ENCODE measurements at places on chromosomes 3 and 15.
A peak's percentile ranks its signal among the peaks of the same experiment; 100 is the strongest.

DNA sequence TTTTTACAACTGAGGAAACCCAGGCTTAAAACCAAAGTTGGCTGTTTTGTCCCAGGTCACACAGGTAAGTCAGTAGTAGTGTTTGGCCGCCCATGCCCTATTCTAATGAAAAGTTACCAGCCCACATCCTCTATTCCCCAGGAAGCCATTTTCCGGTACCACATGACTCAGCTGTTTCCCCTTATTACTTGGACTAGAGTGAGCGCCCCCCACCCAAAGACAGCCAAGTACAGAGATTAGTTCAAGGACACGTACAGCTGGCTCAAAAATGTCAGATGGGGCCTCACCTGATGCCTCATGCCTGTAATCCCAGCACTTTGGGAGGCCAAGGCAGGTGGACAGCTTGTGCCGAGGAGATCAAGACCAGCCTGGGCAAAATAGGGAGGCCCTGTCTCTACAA lies 8.5 kb upstream of the KLHL6 start:
- DNase-seq = no peak

DNA sequence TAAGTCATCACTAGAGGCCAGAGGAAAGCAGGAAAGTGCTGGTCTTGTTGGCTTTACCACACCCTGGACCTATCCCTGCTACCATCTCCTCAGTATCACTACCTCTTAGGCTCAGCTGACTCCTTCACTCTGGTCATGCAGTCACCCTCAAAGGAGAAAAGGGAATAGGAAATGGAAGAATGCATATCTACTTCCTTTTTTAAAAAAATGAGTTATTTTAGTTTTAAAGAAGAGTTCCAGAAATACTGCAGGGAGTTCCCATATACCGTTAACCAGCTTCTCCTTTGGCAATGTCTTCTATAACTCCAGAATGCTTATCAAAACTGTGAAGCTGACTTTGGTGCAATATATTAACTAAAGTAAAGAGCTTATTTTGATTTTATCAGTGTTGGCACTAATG lies 688.6 kb downstream of the DIPK2A start:
- DNase-seq = no peak

- peak; percentile 47 for DNase-seq
Observed at GRCh38 chr3:193805448-193805847, 212.4 kb downstream of the OPA1 start.

- no peak for DNase-seq
Observed at GRCh38 chr15:25838191-25838870, 24.8 kb downstream of the ATP10A start.

DNA sequence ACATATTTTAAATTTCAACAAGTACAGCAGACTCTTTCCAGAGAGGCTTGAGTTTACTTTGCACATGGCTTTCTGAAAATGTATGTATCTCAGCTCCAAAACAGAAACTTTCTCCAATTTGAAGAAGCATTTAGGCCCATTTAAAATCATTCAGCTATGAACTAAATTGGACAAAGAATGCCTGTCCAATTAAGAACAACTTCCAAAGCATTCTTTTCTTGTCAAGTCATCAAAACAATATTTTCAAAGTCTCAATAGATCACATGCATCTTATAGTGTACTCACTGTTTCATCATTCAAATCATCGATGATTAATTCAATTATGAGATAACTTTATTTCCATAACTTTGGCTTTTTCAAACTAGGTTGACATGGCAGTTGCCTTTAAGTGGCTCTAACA lies 95.2 kb downstream of the KBTBD8 start:
- DNase-seq = no peak

GRCh38 chr15:65583701-65584100 lies 27.2 kb downstream of the INTS14 start:
- DNase-seq = peak; percentile 10

DNA sequence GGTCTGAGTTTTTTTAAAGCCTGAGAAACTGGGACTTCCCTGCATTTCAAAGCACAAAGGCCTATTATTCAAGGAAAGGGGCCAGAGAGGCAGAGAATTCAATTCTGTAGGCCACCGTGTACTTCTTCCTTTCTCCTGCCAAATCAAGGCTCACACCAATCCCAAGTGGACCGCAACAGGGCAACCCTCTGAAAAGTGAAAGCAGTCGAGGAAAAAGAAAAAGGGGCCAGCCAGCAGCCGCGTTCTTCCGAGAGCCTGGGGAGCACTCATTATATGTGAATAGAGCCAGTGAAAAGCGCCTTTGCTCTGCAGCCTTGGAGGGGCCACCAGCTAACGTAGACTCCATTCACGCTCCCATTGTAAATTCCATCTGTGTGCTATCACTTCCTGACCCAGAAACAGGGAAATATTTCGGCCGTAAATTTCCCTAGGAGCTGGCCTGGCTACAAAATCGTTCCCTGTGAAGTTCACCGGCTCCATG lies 45.9 kb upstream of the THUMPD3 start:
- DNase-seq = no peak

GRCh38 chr15:61724251-61724939 lies 335.9 kb downstream of the VPS13C start:
- no peak for DNase-seq

All from SK-N-SH (cell line).